ENCODE measurements at places on chromosomes 3 and 15.

DNA sequence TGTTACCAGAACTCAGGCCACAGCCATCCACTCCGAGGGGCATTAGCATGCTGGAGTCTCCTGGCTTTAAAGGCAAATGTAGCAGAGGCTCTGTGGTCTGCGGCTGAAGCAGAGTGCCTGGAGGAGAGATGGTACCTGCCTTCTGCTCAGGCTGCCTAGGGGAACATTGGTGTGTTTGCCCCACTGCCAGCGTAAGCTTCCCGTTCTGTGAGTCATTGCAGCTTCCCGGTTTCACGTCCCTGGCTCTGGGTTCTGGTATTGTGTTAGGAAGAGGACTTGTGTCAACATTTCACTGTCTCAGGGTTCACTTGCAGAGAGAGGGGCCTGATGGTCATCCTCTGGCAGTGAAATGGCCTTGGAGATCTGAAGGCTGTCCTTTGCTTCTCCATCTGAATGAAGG is 1.8 kb downstream of the GASK1A start:
- DNase-seq, result no peak

GRCh38 chr3:53173107-53173506 is 12.1 kb downstream of the PRKCD start:
- DNase-seq, result no peak

- DNase-seq, result peak; percentile 78
Measured at GRCh38 chr3:66115858-66116654, 77.3 kb upstream of the MAGI1 start.

DNA sequence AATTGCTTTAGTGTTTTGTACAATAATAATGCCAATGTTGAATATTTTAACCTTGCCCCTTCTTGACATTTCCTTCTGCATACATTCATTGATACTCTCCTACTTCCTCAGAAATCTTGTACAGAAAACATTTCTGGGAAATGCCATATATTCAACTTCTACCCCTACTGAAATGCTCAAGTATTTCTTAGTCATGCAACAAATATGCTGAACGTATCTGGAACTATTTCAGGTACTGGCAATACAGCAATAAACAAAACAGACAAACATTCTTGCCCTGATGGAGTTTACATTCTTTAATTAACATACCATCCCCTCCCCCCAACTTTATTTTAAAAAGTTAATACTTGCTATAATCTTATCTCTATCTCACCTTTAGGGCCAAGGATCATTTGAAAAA is 147.2 kb downstream of the STAG1 start:
- DNase-seq, result no peak

GRCh38 chr15:70503073-70503745 is 260.1 kb downstream of the UACA start:
- DNase-seq, result no peak

- DNase-seq, result no peak
Measured at GRCh38 chr3:23390989-23391553, 187.9 kb downstream of the UBE2E2 start.

DNA sequence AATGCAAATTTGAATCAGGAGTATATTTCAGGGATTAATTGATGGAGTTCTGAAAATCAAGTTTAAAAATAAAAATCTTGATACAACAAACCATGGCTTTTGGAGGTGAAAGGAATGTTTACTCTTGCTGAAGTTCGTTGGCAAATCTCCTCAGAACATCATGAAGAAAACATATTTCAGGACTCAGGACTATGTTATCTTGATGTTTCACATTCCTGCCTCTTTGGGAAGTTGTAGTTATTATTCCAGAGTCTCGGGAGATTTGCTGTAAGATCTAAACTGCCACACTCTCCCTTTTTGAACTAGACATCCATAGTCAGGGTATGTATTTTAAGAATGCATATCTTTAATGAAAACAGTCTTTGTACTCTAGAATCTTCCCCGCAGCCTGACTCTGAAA is 271.2 kb downstream of the RBMS3 start:
- DNase-seq, result no peak

DNA sequence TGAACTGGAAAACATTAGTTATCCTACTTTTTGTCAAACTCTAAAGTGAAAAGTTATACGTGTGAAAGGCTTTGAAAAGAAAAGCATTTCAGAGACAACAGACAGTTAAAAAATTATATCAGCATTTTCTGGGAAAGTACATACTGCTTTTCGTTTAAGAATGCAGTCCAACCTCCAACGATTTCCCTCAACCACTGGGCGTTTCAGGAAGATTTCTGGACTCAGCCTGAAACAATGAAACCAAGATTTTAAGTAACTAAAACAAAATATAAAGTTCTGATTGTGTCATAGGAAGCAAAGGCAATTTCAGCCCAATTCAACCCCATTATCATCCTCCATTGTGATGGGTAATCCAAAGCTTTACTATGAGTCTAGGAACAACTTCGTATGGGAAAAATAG is 110.7 kb downstream of the PLD1 start:
- no peak for DNase-seq

DNA sequence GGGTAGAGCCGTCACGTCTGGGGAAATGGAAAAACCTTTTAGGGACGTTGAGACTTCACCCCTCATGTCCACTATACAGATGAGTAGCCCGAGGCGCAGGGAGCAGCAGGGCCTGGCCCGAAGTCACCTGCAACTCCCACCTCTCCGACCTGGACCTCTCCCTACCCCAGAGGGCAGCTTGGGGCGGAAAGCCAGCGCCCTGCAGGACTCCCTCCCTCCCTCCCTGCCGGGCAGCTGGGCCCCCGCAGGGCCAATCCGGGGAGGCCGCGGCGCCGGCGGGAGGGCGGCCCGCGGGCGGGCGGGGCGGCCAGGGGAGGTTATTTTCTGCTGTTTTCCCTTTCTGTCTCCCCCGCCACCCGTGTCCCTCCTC is 2.0 kb downstream of the WNT7A start:
- no peak for DNase-seq

DNA sequence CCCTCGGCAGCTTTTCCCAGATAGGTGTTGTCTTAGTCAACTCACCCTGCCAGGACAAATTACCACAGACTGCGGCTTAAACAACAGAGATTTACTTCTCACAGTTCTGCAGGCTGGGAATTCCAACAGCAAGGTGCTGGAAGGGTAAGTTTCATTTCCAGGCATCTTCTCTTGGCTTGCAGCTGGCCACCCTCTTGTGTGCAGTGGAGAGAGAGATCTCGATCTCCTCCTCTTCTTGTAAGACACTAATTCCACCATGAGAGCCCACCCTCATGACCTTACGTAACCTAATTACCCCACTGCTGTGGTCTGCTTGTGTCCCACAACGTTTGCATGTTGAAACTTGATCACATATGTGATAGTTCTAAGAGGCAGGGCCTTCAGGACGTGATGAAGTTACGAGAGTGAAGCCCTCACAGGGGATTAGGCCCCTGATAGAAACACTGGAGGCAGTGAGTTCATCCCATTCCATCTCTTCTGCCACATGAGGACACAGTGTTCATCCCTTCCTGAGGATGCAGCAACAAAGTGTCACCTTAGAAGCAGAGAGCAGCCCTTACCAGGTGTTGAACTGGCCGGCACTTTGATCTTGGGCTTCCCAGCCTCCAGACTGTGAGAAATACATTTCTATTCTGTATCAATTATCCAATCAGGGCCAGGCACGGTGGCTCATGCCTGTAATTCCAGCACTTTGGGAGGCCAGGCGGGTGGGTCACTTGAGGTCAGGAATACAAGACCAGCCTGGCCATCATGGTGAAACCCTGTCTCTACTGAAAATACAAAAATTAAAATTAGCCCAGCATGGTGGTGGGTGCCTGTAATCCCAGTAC is 247.7 kb downstream of the PLCL2 start:
- DNase-seq, result no peak

DNA sequence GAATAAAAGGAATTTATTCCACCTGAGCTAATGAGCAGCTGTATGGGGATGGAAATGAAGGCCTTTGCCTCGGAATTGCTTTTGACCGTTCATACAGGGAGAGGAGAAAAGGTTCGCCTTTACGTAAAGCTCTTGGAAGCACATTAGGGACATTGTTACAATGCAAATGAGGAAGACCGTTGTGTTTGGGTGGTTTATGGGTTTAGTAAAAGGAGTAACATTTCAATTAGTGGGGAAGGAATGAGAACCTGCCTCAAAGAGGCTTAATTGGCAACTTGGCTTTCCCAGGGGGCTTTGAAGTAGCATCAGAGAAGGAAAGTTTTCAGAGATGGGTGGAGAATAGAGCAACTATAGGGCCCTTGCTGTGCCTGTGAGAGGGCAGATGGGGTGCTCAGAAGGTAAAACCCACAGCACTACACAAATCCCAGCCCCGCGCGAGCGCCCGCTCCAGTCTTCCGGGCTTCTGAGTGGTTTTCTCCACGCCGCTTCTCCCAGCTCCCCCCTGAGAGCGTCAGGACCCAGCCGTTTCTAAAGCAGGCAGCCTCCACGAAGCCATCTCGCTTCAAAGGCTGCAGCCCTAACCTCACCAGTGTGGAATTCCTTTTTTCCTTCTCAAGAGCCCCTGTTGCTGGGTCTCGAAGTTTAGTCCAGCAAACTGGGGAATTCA is 192.0 kb upstream of the HES1 start:
- no peak for DNase-seq

DNA sequence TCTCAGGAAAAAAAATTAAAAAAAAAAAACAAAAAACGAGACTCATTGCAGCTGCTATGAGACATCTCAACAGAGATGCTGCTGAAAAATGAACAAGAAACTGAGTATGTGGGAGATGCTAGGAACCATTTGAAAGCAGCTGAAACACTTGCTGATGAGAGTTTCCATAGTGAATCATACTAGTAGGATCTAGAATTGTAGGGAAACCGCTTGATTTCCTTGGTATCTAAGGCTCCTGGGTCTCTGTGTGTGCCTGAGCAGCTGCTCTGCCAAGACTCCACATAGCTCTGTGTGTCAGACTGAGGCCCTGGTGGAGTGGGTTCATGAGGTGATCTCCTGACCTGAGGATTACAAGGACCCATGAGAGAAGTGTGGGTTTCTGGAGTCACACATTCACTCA is 313.4 kb upstream of the NECTIN3 start:
- DNase-seq, result peak; percentile 9

DNA sequence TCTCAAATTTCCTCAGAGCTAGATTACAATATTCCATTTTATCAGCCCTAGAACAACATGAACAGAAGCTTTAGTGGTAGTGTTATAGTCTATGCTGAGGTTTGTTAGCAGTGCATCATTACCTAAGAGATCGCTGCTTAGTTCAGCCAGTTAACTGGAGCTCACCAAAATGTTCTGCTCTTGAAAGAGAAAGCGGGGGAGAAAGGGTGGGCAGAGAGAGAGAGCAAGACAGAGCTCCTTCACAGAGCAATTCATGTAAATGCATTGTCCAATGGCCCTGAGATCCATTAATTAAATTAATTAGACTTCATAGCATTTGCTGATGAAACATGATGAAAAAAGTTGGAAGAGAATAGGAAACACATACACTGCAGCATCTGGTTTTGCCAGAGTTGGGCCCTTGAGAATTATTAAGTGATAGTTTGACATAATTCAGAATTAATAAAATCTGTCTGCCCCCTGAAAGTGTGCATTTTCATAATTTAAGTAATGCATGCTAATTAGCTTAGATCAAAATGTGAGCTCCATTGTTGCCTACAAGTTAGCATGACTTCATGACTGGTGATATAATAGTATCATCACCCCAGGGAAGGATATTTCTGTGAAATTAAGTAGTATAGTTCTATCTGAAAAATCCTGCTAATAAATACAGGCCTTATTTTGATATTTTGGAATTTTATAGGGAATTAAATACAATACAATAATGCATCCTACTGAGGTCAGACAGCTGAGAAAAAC is 86.9 kb upstream of the LYSMD4 start:
- no peak for DNase-seq

DNA sequence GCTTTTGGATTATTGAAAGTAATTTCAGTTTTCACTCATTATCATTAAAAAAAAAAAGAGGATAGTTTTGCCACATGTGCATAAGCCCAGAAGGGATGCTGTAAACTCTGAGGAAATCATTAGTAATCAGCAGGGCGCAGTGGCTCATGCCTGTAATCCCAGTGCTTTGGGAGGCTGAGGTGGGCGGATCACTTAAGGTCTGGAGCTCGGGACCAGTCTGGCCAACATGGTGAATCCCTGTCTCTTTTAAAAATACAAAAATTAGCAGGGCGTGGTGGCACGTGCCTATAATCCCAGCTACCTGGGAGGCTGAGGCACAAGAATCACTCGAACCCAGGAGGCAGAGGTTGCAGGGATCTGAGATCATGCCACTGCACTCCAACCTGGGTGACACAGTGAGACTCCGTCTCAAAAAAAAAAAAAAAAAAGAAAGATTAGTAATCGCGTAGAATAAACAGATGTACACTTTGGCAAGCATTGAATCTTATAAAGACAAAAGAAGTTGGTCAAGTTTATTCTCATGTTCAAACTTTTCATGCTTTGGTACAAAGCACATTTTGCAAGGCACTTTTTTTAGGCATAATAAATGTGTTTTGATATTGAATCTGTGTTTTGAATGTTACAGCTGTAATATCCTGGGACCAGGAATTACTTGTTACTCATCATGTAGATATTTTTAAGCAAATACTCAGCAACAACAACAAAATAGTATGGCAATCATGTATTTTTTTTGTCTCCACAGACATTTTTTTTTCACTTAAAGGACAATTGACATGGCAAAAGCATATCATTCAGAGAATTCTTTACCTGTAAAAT is 93.2 kb upstream of the AGTR1 start:
- no peak for DNase-seq

- DNase-seq, result no peak
Measured at GRCh38 chr3:151268267-151269235, 9.8 kb downstream of the P2RY14 start.

DNA sequence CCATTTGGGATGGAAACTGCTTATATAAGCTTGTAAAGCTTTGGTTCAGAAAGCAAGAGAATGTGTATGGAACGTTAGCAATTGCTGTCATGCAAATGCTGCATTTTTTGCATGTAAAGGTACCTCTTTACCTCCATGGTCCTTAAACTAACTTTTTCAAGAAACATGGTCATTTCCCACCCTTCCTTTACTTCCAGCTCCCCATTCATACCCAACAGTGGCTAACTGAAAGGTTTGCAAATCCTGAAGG is 84.3 kb downstream of the SMAD3 start:
- DNase-seq, result no peak

DNA sequence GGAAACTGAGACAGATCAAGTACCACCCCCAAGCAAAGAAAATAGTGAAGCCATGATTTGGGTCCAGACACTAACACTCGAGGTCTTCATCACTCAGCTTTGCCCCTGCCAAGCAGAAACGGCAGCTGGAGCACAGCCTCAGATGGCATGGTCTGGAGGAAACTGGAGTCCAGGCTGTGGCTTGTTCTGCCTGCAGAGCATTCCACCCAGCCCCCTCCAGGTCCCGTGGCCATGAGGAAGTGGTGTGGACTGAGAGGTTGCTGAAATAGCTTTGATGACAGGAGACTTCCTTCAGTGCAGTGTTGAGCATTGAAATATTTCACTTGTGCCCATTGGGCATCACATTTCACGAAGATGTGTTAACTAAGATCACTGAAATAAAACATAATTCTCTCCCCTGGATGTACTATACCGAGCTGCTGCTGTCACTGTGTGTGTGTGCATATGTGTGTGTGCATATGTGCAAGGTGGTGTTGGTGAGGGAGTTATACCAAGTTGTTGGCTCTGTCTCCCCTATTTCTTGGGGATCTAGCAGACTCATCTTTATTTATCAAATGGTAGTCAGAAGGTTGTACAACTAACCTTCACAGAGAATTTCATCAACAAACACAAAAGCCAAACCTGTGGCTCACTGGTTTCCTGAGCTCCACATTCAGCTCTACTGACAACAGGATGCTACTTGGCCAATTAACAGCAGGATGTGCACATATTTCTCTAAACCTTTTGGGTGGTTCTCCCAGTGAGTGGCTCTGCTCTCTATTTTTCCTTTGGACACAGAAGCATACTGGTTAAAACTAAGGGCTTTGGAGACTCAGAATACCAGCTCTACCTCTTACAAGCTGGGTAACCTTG is 660.1 kb upstream of the CFAP20DC start:
- DNase-seq, result no peak
